ENCODE measurements at places on chromosomes 6 and 20. TPM values are rescaled to one million over a fixed set of nuclear protein-coding genes. Genes with fewer than 3 reads are reported as not detected.

Gene RSPH9
- total RNA-seq, result 0.08 TPM

- no peak for DNase-seq
Observed at GRCh38 chr20:16419138-16419715, 154.0 kb downstream of the KIF16B start.

- DNase-seq, result no peak
Observed at GRCh38 chr20:4910951-4911350, 90.4 kb downstream of the SLC23A2 start.

GRCh38 chr6:12798326-12798725, 81.8 kb downstream of the PHACTR1 start:
- DNase-seq, result no peak

Gene LIN28B
- not detected for total RNA-seq

DNA sequence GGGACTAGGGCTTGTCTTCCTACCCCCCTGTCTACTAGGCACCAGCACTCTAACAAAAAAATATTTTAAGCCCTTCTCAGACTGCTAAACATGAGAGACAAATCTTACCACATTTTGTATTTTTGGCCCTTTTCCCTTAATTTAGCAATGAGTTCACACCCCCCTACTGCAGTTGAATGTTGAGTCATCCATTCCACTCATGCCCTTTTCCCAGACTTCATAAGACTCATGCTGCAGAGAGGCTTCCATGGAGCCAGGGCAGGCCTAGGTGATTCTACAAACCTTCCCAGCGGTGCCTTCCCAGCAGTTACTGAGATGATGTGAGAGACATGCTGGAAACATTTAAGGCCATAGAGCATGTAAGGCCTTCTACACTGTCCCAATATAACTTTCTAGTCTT, 53.9 kb downstream of the PXDC1 start:
- DNase-seq, result no peak

Gene ADGB
- total RNA-seq, result not detected

Gene EFCAB8
- total RNA-seq, result not detected

GRCh38 chr6:167415441-167415961, 90.6 kb downstream of the TTLL2 start:
- DNase-seq, result no peak

Gene OR2B6
- not detected for total RNA-seq

Gene C6orf15
- total RNA-seq, result not detected

Gene KCNS1
- 0.14 TPM for total RNA-seq

DNA sequence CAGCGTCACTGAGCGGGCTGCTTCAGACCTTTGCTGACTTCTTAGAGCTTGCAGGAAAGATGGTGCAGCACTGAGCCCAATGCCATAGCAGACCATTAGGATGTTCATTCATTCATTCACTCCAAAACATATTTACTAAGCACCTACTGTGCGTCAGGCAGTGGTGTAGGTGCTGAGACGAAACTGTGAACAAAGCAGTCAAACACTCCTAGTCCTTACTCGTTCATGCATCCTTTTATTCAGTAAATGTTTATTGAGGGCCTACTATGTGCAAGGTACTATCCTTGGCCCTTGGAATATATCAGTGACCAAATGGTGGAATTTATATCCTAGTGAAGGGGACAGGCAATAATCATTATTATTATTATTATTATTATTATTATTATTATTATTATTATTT, 76.6 kb downstream of the TOX2 start:
- DNase-seq, result no peak

Gene HSPA1A
- total RNA-seq, result 271 TPM

DNA sequence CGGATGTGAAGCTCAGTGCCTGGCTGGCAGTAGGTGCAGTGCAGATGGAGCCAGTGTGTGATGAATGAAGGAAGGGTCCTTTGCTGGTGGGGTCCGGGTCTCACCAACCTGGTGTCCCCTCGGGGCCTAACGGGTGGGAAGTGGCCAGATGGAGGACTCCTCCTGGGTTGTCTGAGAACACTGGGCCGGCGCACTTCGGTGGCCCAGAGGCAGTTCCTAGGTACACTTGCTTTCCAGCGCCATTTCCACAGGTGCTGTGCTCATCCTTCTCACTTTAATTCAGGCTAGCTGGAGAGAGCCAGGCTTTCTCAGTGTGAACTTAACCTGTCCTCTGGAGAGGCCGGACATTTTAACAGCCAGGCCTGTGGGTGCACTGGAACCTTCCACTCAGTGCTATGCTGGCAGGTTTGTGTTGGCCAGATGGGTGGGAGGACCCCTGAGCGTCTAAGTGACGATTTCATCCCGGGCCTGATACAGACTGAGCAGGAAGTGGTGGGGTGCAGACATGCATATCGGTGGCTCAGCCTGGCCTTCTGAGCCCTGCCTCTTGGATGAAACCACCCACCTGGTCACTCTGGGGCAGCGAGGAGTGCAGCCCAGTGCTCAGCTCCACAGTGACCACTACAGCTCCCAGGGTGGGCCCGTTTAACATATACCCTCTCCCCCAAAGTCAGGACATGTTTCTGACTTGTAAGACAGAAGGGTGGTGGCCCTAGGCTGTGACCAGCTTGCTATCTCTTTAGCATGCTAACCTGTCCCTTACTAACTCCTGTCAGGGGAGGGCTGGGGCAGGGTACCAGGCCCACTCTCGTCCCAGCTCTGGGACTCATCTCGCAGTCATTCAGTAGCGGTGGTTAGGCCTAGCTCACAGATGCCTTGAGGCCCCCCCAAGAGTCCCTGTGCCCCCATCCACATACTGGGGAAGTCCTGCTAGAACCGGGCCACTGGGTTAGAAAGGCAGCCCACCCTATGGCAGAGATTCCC, 8.2 kb upstream of the PYGB start:
- DNase-seq, result no peak

- no peak for DNase-seq
Observed at GRCh38 chr20:3121271-3121911, 36.9 kb upstream of the AVP start.

DNA sequence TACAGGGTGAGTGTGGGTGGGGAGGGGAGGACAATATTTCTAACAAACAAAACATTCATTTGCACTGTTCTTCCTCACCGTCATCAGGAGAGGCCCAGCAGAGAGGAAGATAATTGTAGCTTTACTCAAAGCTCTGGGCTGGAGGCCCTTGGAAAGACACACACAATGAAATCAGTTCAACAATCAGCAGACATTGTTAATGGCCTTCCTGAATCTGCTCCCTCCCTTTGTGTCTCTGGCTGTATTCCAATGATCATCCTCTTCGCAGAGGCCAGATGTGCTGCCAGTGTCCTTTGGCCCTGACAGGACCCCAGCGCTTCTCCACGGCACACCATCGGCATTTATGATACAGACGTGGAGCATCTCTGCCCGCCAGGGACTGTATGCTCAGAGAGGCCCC, 44.6 kb upstream of the LRFN2 start:
- DNase-seq, result no peak

Gene TBC1D20
- 23.0 TPM for total RNA-seq

DNA sequence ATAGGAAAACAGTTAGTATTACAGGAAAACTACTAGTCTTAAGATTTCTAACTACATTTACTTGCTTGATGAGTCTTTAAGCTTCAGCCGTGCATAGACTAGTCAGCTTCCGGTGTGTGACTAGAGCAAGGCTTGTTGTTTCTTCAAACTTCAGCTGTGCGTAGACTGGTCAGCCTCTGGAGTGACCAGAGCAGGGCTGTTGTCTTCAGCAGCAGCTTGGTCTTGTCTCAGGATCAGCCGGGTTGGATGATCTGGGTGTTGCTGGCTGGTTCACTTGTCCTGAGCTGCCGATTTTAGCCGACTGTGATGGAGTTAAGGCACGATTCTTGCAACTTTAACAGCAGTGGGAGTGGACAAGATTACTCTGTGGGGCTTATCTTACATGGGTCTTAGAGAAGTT, 44.7 kb downstream of the HLA-C start:
- DNase-seq, result no peak

DNA sequence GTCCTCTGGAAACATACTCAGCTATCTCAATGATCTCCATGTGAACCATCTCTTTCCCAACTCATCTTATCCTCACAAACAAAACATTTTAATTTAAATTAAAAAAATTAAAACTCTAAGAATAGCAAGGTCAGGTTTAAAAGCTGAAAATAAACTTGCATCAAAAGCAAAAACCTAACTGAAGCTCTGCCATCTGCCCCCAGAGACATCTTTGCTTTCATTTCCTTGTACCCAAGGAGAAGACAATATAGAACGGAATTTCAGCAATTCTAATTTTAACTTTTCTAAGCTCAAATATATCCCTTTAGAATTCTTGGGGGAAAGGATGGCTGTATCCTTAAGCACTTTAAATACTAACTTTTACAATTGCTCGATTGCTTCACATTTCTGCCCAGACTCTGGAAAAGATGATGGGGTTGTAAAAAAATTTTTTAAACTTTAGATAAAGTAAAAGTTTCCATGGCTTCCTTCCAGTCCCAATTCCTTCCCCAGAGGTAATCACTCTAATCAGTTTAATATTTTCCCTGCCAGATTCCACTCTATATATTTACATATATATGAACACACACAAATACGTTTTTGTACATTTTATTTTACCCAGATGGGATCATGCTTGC, 69.2 kb upstream of the SMIM29 start:
- no peak for DNase-seq

DNA sequence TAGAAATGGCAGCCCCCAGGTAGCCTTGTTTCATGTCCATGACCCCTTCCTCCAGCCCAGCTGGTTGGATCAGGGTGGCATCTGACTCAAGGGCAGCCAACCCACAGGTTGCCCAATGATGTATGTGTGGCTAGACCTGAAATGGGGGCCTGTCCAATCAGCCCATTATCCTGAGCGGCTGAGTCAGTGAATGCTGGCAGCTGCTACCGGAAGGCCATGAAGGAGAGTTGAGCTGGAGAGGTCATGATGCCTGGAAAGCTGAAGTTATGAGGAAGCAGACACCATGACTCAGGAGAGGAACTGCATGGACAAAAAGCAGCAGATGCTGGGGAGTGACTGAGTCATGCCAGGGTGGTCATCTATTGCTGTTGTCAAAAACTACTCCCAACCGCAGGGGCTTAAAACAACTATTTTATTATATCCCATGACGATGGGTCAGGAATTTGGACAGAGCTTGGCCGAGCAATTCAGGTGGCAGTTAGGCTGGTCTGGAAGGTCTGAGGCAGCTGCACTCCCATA, 67.3 kb downstream of the MDGA1 start:
- DNase-seq, result no peak

- DNase-seq, result no peak
Observed at GRCh38 chr6:28910901-28911690, 12.7 kb downstream of the TRIM27 start.

DNA sequence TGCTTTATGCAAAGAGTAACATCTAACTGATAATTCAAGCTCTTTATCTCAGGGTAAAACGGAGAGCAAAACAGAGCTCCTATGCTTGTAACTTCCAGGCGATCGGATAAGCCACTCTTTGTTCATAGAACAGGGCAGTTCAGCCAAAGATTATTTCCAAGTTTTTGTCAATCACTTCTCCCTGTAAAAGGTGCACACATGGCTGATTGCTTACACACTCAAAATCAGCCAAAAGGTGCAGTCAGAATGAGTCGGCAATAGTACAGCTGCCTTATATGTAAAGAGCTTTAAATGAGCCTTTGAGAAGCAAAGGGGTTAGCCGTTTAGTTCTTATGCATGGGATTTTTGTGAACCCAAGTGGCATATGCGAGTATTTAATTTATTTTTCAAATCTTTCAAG, 449.6 kb upstream of the POU3F2 start:
- no peak for DNase-seq

- DNase-seq, result no peak
Observed at GRCh38 chr6:95785785-95786184, 208.4 kb downstream of the MANEA start.

DNA sequence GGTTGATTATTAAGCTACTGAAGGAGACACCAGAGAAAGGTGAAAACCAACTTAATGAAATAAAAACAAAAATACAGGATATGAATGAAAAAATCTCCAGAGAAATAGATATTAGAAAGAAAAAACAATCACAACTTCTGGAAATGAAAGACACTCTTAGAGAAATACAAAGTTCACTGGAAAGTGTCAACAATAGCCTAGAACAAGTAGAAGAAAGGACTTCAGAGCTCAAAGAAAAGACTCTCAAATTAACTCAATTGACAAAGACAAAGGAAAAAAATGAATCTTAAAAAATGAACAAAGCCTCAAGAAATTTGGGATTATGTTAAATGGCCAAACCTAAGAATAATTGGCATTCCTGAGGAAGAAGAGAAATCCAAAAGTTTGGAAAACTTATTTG, 10.3 kb upstream of the MCM9 start:
- DNase-seq, result no peak

Gene PAX1
- total RNA-seq, result not detected

DNA sequence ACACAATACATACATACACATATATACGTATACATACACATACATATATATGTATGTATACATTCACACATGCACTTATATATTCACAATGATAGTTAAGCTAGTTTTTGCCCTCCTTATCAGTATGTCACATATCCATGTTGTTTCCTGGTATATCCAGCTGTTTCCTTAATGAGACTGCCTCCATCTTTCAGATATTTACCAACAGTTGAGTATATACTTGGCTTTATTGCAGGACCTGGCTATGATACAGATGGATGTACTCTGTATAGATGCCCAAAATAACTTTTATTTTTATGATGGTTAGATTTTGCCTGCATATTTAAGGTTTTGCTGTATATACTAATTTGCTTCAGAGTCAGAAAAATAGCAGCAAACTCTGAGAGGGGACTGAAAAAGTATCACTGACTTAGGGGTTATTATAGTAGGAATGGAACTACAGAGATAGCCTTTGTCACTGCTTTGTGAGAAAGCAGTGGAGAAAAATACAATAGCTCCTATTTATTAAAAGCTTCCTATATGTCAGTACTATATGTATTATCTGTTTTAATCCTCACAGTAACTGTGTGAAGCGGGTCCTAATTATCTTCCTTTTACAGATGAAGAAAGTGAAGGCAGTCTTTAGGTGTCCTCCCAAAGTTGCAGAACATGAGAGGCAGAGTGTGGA, 35.5 kb downstream of the CARMIL1 start:
- DNase-seq, result no peak

Gene FRK
- 11.2 TPM for total RNA-seq

Gene OPRM1
- not detected for total RNA-seq

Gene ABHD16B
- not detected for total RNA-seq

Gene NEURL2
- total RNA-seq, result 7.6 TPM

DNA sequence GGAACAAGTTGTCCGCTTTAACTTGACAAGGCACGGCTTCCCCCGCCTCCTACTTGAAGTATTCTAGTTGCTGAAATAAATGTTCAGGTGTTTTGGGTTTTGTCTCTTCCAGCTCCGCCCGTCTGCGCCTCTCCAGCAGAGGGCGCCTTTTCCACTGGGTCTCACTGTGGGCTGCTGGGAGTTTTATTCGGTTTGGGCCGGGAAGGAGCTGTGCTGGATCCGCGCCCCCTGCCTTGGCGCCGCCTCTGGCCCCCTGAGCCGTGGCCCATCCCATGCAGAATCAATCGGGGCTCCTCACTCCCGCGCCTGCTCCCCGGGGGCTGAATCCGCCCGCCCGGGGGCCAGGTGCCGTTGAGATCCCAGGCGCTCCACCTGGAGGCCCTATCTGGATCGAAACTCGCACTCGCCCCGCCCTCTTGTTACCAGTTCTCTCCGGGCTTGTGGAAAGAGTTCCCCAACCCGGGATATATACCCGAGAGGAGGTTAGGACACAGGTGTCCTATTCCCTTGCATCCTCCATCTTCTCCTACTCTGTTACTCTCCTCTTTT, 51.0 kb upstream of the TCF21 start:
- peak; percentile 24 for DNase-seq
